Activated CD8-positive, alpha-beta memory T cell treated with anti-CD3 and anti-CD28 coated beads for 4 hours (primary cell): ENCODE measurements at places on chromosomes 6 and 20.

- DNase-seq = no peak
Measured at GRCh38 chr6:31568537-31568961, 3.5 kb upstream of the LTA start.

- DNase-seq = no peak
Measured at GRCh38 chr6:3291987-3292386, 33.2 kb downstream of the PSMG4 start.

DNA sequence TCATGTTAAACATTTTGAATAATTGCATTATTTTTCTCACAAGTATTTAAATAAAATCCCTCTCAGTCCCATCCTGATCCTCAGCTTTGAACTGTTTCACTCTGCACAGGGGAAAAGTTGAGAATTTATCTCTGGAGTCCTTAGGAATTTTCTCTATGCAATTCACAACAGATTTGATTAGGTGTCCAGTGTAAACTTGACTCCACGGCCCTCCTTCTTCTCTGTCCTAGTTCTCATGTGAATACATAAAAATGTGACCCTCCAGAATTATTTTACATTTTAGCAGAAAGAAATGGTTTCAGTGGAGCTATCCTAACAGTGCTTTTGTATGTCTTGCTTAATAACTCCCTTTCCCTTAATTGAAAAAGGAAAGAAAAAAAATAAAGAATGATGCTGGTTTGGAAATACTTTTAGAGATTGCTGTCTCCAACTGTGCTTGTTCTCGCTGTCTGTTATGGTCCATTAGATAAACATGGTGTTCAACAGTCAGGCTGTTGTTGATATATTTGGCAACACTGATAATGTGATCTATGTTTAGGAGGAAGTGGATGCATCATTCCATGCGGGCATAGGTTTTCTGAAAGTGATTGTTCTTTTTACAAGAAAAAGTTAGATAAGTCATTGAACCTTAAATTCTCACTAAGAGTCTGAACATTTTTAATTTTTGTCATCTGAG, 599.4 kb upstream of the CITED2 start:
- DNase-seq = no peak

DNA sequence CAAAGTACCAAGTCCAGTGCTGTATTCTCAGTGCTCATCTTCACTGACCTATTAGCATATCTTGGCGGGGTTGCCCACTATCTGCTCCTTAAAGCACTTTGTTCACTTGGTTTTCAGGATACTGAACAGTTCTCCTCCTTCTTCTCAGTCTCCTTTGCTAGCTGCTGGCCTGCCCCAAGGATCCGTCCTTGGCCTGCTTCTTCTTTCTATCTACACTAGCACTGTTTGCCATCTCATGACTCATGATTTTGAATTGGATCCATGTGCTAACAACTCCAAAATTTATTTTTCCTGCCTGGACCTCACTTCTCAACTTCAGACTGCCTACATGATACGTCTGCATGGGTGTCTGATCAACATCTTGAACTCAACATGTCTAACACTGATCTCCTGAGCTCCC, 15.5 kb downstream of the TPD52L1 start:
- DNase-seq = no peak

DNA sequence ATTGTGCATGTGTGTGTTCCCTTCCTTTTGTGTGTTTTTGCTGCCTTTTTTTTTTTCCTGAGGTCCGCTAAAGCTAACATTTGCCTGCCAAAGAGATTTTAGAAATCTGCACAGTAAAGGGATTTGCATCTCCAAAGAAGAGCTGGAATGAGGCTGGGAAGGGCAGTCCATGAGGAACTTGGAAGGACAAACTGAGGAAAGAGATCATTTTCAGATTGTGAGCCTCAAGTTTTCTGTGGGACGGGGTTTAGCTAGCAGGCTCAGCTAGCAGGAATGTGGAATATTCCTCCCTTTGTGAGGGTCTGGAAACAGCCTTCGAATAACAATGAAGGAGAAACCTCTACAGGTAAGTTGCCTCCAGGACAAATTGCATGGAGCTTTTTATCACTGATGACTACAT, 3.8 kb downstream of the INSM1 start:
- no peak for DNase-seq

- DNase-seq = no peak
Measured at GRCh38 chr6:46749731-46750130, 3.0 kb downstream of the ANKRD66 start.

GRCh38 chr6:165906-166305, 126.4 kb upstream of the DUSP22 start:
- no peak for DNase-seq

DNA sequence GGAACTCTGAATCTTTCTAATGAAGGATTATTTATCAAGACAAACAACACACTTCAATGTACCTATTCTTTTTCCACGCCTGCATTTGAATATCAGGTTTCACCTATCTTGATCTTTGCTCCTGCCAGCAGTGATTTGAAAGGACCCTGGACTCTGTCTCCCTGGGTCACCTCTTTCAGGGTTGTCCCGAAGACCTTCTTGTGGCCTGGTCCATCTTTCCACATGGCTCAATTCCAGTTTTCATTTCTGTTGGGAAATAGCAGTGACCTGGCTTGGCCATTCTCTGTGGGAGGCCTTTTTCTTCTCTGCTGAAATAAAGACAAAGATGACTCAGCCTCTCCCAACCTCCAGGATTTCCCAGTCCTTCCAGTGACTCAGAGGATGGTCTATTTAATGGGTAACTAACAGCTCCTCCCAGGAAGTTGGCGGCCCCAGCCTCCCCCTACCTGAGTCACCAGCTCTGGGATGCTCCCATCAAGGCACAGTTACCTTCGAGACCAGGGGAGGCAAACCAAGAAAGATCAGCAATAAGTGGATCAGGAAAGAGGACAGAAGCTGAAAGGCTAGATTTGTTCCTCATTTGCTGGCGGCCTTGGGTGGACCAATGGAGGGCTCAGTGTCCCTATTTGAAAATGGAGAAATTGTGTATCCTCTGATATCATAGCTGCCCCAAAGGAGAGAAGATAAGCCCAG, 120.2 kb upstream of the RNF24 start:
- no peak for DNase-seq
